ENCODE measurements at places on chromosomes 1 and 21.

- DNase-seq, result no peak
Measured at GRCh38 chr1:147243841-147244240, 1.4 kb downstream of the CHD1L start.

GRCh38 chr1:241658081-241658793, 6.2 kb downstream of the WDR64 start:
- DNase-seq, result no peak

GRCh38 chr1:84758968-84759491, 68.8 kb upstream of the SSX2IP start:
- DNase-seq, result no peak

DNA sequence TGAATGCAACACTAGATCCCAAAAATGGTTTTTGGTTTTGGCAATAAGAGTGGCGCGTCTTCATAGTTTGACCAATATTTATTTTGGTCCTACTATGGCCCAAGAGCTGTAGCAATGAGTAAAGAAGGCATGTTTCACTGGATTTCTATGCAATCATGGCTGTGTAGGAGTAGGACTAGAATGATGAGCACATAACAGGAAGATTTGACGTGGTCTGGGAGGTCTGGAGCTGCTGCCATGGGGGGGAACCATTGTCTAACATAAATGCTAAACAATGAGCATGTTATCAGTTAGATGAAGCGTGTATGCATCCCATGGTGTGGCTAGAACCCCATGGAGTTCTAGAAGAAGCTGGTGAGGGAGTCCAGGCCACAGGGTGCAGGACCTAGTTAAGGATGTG, 38.3 kb downstream of the OLIG1 start:
- no peak for DNase-seq

- DNase-seq, result no peak
Measured at GRCh38 chr21:36929622-36930021, 36.8 kb downstream of the HLCS start.

GRCh38 chr1:106027871-106028270, 1028.6 kb upstream of the PRMT6 start:
- no peak for DNase-seq

DNA sequence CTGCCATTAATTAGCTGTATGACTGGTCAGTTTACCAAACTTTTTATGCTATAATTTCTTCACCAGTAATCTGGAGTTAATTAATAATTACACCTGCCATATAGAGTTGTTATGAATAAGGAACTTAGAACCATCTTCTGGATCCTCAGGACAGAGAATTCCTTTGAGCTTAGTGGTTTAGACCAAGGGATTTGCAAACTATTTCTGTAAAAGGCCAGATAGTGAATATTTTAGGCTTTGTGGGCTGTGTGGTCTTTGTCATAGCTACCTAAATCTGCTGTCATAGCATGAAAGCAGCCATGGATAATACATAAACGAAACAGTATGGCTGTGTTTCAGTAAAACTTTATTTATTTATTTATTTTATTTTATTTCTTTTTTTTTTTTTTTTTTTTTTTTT, 9.0 kb downstream of the TIMM17A start:
- DNase-seq, result no peak

DNA sequence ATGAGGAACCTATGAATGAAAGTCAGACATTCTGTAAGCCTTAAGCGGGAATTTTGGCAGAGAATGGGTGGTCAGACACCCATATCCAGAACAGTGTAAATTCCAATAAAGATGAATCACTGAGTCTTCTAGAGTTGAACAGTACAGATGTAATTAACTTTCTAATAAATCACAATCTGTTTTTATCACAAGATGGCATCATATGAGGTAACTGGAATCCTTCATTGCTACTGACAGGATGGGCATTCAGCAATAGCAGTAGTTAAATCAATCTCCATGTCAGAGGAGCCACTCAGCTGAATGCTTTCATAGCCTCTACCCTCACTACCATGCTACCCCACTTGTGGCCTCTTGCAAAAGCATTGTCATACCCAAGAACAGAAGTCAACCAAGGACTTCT, 690.3 kb downstream of the AMY1C start:
- DNase-seq, result no peak

DNA sequence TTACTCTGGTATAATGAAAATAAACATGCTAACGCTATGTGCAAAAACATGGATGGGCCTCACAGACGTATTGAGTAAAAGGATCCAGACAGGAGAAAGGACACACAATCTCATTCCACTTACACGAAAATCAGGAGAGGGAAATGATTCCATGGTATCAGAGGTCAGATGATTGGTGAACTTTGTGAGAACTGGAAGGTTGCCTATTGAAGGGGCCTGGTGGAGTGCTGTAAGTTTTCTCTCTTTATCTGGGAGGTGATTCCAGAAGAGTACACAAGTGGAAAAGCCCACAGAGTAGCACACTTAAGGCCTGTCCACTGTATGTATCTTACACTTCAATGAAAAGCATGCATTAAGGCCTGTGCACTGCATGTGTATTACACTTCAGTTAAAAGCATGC, 9.6 kb downstream of the GSTM2 start:
- no peak for DNase-seq

- DNase-seq, result no peak
Measured at GRCh38 chr1:99786751-99787501, 20.5 kb upstream of the FRRS1 start.

DNA sequence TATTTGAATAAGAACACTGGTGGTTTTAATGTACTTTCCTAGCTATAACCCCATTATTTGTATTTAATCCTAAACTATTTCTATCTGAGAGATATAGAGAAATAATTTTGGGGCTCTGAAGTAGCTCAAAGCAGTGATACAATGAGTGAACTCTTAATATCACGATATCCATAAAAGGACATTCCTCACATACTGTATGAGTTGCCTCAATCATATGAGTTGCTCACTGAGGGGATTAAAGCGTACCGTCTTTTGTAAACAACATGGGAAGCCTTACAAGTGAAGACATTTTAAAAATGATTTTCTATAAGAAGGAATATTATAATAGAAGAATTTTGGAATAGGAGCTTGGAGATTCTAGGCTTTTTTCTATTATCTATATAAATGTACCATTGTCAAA, 21.5 kb downstream of the BRINP3 start:
- no peak for DNase-seq

GRCh38 chr21:36630485-36631206, 68.3 kb upstream of the SIM2 start:
- DNase-seq, result peak; percentile 14

- no peak for DNase-seq
Measured at GRCh38 chr1:248757784-248758195, 2.2 kb upstream of the LYPD8 start.

DNA sequence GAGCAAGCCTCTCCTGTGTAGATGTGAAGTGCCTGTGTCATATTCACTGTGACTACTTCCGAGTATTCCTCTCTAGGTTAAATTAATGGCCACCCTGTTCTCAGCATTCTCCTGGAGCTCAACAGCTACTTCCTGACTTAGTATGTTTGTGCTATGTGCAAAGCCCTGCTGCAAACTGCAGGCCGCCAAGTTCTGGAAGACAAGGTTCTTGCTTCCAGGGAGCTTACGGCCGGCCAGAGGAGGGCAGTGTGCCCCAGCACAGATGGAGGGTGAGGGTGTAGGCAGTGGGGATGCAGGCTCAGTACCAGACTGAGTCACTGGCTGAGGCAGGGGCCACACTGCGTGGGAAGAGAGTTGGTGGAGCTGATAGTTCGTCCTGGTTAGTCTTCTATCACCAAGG, 43.2 kb downstream of the ELK4 start:
- no peak for DNase-seq

GRCh38 chr1:26102119-26102518, 9.5 kb upstream of the PDIK1L start:
- no peak for DNase-seq

DNA sequence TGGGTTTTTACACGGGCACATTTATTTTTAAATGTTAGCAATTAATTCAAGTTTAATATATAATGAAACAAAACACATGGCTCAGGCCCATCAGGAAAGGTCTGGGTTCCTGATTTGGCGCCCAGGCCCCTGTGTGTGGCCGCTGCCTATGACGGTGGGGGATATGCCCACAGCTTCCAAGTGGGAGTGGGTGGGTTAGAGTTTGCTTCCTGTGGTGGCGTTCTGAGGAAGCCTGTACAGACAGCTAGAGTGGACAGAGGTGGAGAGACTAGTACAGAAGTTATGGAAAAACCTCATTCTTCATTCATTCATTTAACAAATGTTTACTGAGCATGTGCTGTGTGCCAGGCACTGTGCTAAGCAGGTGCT, 22.4 kb upstream of the EPS8L3 start:
- DNase-seq, result no peak

- DNase-seq, result peak; percentile 53
Measured at GRCh38 chr1:203325418-203326091, 20.2 kb downstream of the BTG2 start.

GRCh38 chr1:33130297-33130696, 49.3 kb downstream of the AZIN2 start:
- DNase-seq, result no peak

DNA sequence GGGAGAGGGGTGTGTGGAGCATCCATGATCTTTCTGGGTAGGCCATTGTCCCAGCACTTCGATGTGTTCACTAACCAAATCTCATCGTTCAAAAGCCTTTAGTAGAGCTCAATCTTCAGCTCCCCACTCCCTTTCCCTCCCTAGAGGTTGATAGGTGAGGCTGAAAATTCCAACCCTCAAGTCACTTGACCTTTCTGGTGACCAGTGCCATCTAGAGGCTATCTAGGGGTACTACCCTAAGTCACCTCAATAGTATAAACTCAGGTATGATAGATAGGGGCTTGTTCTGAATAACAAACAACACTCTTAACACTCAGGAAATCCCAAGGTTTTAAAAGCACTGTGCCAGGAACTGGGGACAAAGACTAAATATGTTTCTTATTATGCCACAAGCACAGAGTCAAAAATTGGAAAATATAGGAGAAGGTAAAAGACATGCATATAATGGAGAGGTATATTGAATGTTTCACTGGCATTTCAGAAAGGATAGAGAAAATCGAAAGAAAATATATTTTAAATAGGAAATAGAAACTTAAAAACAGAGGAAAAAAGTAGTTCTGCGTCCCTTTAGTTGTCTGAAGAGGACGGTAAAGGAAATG, 42.9 kb upstream of the CD53 start:
- DNase-seq, result peak; percentile 3

GRCh38 chr1:36125129-36125991, at the start of gene COL8A2:
Gene COL8A2 (minus strand): TSS chr1:36125222. CDS start chr1:36100242, 24,980 bp downstream.
- no peak for DNase-seq

DNA sequence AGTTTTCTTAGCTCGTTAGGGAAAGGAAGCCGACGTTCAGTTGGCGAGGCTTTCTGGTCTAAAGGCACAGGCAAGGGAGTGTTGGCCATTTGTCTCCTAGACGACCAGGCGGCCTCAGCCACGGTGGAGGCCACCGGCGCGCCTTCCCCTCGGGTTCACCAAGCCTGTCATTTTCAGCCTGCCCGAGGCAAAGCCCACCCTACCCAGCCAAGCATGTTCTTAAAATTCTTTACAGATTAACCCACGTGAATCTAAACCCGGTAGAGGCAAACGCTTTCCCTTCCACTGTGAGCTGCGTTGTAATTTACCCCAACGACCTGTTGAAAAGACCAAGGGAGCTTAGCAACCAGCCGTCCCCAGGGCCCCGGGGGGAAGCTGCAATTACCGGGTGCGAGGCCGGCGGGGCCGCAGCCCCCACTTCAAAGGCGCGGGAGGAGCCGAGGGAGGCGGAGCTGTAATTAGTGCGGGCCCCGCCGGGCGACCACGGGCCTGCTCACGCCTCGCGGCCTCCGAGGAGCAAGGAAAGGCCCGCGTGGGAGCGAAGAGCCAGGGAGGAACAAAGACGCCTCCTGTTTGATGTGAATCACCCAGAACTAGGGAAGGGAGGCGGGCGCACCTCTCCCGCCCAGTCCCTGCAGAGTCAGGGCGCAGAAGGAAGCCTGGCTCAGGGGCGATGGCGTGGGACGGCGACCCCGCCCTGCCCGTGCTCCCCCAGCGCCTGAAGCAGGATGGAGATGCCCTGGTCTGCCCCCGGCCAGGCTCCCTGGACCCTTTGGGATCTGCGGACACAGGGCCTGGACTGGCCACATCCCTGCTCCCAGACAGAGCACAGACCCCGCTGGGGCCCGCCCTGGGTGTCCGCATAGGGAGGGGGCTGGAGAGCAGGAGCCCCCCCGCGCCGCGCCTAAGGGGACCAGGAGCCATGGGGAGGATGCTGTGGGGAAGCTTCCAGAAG, 12.1 kb upstream of the TSPEAR start:
- peak; percentile 14 for DNase-seq

GRCh38 chr1:83318366-83318765, 680.6 kb downstream of the TTLL7 start:
- no peak for DNase-seq

DNA sequence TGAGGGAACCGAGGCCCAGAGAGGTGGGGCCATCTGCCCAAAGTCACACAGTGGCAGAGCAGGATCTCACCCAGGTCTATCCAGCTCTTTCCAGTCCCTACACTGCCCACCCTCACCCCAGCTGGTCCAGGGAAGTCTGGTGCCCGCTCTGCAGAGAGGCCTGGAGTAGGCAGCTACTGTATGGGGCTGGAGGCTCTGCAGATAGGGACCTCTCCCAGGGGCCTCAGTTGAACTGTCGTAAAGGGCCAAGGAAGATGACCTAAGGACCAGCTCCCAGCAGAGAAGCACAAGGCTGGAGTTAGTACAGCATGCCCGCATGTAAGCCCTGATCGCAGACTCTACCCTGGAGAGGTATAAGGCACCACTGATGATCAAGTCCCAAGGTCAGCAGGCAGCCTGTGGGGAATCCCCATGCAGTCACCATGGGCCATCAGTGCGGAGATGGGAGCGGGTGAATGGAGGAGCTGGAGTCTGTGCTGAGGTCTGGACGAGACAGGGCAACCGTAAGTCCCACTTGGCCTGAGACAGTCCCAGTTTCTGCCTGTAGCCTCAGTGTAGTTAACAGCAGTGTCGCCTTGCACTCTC, 320.2 kb downstream of the MATN1 start:
- no peak for DNase-seq

DNA sequence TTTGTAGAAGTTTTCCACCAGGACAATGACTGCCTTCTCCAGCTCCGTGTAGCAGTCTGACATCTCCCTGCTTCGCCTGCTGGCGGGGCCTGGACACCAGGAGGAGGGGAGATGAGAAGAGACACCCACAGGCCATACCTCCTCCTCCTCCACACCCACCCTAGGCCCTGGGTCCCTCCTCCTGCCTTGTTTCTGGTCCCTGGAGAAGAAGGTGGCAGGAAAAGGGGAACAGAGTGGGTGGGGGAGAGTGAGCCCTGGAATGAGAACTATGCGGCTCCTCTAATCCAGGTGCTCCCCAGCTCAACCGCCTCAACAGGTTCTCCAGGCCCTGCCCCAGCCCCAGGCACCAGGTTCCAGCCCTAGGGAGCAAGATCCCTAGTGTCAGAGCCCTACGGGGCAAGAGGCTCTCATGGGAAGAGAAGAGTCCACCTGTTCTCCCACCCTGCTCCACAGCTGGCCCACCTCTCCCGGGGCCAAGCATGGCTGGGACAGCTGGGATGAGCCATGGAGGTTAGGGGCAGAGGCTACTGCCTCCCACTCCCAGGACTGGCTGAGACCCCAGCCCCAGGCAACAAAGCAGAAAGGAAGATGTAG, 4.8 kb downstream of the S100A16 start:
- no peak for DNase-seq
